ENCODE measurements at places on chromosomes 16 and 17.
A peak's percentile ranks its signal among the peaks of the same experiment; 100 is the strongest.

GRCh38 chr17:31479524-31479923, 88.0 kb downstream of the RAB11FIP4 start:
- no peak for DNase-seq

GRCh38 chr16:8721336-8722024, 47.1 kb downstream of the ABAT start:
- peak; percentile 59 for DNase-seq

GRCh38 chr17:32629563-32630190, 142.9 kb downstream of the CDK5R1 start:
- no peak for DNase-seq

GRCh38 chr16:75193265-75193650, 13.7 kb downstream of the CTRB2 start:
- no peak for DNase-seq

DNA sequence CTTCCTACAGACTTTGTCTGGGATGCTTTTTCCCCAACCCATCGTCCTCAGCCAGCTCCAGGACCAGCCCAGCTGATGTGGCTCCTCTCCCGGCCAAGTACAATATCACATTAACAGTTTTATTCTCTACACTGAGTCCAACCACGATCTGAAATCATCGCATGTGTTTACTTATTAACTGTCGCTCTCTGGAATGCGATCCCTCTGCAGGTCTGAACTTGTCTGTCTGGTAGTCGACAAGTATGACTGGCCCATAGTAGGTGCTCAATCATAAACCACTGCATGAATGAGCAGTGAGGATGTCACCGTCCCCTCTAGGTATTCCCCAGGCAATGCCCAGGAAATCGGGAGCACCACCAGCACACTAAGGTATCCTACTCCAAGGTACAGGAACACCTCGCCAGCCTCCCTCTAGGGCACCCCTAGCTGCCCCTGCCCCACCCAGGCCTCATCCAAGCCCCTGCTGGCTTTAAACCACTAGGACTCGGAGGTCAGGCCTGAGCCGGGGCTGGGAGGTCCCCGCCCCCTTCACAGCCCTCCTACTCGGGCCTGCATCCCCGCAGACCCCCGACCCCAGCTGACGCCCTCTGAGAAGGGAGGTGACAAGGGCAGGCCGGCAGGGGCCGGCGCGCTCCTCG, 27.7 kb downstream of the RTN4RL1 start:
- DNase-seq: peak; percentile 11

- no peak for DNase-seq
These were observed 76.9 kb downstream of the AMFR start for GRCh38 chr16:56348168-56349085.

DNA sequence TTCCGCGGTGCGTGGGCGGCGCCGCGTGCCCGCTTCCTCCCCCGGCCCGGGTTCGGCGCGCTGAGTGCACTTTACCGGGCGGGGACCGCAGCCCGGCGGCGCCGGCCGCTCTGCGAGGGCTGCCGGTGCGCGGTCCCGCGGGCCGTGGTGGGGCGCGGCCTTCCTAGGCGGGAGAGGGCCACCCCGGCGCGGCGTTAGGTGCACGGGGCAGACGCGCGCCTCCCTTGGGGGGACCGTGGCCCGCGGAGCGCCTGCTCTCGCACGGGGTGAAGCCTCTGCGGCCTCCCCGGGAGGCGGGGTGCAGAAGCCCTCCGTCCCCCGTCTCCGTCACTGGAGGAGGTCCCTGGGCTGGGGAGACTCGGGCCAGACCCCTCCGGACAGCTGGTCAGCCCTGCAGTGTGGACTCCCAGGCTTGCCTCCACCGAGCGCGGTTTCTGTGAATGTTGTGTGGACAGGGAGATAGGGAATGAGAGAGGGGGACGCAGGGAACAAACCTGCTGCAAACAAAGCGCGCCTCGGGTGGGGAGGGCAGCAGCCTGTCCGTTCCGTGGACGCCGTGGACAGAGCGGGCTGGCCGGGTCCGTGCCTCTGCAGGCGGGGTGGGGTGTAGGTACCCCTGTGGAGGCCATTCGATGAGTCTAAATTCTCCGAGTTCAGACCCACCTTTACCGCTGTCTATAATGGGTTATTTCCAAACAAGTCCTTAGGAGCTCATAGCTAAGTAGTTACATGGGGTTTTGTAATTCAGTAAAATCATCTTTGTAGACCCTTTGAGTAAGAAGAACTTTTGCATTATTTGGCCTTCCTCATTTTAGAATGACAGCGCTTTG, 721 bp downstream of the TBCD start:
- DNase-seq: peak; percentile 49

DNA sequence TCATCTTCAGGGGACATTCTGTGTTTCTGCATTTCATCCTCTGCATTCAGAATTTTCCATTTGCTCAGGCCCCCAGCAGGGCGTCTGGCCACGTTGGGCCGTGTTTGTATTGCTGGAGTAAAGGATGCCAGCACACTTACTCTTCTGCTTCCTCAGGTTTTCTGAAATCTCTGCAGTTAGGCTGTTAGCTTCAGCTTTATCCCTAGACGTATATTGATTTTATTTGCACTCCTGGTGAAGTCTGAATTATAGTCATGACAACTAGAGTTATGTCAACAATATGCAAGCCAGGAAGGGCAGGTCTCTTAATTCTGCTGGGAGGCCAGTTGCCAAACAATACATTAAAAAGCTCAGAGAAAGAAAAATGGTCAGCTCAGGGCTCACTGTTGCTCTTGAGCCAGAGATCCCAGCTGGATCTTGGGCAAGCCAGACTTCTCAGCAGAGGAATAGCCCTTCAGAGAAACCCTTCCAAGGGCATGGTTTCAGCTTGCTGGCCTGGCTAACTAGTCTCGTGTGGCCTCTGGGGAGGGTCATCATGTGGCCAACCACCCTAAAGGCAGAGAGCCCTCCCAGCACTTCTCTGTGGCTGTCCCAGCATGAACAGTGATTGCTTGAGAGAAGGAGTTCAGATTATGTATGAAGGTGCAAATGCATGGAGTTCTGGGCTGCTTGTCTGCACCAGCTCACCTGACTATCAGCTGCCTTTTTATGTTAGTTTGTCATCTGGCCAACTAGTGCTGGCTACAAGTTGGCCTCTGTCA, 110.2 kb upstream of the CACNG5 start:
- peak; percentile 58 for DNase-seq

DNA sequence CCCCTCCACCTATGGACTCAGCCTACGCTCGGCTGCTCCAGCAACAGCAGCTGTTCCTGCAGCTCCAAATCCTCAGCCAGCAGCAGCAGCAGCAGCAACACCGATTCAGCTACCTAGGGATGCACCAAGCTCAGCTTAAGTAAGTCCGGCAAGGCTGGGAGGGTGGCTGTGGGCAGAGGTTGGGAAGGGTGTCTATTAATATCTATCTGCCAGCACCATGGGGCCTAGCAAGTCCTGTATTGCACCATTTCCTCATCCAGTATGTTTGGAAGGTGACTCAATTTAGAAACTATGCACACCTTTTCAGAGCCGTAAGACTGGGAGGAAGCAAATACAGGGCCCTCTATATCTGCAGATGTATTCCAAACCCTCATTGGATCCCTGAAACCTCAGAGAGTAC, 45.0 kb upstream of the ARHGAP44 start:
- DNase-seq: no peak

DNA sequence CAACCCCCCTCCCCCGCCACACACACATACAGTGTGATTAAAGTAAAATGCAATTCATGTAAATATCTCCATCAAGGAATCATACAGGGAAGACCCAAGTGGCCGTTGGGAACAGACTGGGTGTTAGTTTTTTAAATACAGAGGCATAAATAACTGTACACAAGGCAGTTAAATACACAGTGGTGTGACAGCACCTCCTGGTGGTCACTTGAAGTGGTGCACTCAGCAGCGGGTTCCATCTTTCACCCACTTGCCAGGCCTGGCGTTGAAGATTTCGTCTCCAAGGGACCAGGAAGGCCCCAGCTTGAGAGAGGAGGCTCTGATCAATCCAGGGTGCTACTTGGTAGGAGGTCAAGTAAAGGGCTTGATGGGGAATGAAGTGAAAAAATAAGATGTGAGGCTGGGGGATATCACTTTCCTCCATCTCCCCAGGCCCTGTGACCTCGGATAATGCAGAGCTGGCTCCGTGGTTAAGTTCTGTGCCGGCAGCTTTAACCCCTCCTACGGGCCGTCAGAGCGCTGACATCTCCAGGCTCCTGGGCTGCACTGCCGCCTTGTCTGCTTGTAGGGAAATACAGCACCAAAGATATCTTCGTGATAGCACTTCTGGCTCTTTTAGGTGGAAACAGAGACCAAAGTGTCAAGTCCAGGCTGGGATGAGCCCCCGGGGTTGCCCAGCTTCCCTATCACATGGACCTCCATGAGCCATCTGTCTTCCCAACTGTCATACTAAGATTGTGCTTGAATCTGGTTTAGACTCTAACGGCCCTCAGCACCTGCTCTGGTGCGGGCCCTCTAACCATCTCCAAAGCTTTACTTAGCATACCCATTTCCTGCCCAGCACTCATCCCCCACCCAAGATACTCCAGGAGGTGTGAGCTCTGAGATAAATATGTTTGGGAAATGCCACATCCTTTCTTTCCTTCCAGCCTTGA, 20.7 kb downstream of the LGALS9 start:
- peak; percentile 14 for DNase-seq

GRCh38 chr17:7687072-7687907, at the start of gene TP53:
TP53 (minus strand) TSS chr17:7687490; CDS start chr17:7676594, 10,896 bp downstream.
- DNase-seq: peak; percentile 89

GRCh38 chr17:45687594-45687993, 96.5 kb upstream of the CRHR1 start:
- DNase-seq: no peak

DNA sequence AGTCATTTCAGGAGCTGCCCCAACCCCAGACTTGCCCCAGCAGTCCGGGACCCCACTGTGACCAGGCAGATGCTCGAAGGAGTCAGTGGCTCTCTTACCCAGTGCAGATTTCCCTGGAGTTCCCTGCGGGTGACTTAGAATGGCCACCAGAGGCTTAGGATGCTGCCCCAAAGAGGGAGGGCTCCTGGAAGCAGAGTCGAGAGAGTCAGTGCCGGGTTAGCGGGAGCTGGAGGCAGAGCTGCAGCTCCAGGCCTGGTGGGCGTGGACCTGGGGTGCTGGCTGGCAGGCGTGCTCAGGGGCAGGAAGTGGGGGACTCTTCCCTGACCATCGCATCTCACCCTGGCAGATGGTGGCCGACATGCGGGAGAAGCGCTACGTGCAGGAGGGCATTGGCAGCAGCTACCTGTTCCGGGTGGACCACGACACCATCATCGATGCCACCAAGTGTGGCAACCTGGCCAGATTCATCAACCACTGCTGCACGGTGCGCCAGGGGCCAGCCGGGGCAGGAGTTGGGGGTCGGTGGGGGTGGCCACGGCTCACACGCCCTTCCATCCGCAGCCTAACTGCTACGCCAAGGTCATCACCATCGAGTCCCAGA, 1.6 kb upstream of the HSD3B7 start:
- DNase-seq: no peak

Measured in NCI-H345 (cell line).